Ammon's horn (tissue), 1 donor: ENCODE measurements at places on chromosomes 7 and 10.

DNA sequence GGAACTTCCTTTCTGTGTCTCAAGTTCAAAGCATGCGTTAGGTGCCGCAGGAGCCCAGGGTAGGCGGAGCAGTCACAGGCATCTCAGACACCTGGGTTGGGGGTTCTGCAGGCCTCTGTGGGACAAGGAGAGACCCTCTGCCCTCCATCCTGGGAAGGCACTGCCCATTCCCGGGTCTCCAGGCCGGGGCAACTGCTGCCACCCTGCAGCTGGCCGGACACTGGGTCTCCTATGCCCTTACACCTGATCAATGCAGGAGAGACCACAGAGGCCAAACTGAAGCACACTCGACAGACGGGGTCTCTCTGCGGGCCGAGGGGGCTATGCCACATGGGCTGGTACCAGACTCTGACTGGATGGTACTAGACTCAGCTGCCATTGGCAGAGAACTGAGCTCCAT lies 36.9 kb downstream of the YKT6 start:
- no peak for DNase-seq

DNA sequence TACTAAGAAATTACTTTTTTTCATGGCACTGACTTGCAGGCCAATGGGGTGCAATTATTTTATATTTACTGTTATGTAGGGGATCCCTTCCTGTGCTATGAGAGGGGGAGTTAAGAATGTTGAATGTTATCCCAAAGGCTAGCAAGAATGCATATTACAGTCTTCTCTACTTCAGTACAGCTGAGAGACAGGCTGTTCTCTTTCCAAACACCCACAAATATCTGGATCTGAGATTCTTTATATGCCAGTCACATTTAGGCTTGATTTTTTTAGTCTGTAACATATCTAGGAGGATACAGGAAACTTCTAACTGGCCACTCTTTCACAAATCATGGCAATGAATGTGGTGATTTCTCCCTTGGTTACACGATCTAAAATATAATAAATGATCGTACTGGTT lies 266.4 kb upstream of the FZD8 start:
- no peak for DNase-seq

DNA sequence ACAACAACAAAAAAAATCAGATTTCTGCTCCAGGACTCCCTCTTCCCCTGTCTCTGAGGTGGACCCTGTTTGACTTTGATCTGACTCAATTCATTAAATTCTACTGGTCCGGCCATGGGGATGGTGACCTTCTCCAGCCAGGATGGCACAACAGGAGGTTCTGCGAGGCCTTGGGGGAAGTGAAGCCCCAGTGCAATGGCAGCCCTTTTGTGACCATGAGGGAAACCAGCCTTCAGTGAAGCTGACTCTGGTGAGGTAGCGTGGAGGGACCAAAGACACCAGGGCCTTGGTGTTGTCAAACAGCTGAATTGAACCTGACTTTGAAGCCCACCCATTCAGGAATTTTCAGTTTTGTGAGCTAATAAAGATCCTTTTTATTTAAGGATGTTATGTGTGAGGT lies 44.5 kb downstream of the NPTX2 start:
- DNase-seq: no peak

GRCh38 chr10:76129213-76129612 lies 697.8 kb downstream of the LRMDA start:
- DNase-seq: no peak

- no peak for DNase-seq
Measured at GRCh38 chr7:130009848-130010688, 41.1 kb downstream of the ZC3HC1 start.

DNA sequence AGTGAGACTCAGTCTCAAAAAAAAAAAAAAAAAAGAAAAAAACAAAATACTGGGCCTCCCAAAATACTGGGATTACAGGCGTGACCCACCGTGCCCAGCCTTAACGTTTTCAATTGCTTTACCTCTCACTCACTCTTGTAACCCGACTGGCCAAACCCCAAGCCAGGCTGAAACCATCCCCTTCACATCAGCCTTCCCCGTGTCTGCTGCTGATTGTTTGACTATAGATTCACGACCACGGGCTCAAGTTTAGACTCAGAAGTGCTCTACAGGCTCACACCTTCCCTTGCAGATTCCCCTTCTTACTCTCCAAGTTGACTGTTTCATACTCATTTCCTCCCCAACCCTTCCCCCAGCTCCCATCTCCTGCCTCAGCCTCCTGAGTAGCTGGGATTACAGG lies 22.3 kb downstream of the TYW1 start:
- no peak for DNase-seq
